ENCODE measurements at places on chromosomes 4 and X. TPM values are rescaled to one million over a fixed set of nuclear protein-coding genes. Genes with fewer than 3 reads are reported as not detected.

DNA sequence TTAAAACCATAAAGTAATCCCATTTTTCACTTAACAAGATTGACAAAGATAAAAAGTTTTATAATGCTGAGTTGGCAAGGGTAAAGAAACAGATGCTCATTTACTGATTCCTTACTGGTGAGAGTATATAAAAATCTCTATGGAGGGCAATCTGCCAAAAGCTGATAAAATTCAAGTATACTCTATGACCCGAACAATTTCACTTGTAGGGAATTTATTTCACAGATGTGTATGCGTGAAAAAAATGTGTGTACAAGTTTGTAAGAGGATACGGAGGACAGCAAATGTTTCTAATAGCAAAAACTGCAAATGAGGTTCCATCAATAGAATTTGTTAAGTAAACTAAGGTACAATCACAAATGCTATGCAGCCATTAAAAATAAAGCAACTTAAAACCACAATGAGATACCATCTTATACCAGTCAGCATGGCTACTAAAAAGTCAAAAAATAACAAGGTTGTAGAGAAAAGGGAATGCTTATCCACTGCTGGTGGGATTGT lies 23.4 kb downstream of the DHX15 start:
- peaks cover 40% of the 10 kb centered on the region for H3K4me1 ChIP-seq
- no peak overlapping the region for H3K4me3 ChIP-seq
- H3K27ac ChIP-seq, result no peak overlapping the region

GRCh38 chrX:97849951-97850350 lies 966.2 kb downstream of the RPA4 start:
- no peak overlapping the region for H3K4me3 ChIP-seq
- DNase-seq, result no peak
- H3K36me3 ChIP-seq, result no peaks in the 10 kb centered on the region
- no peaks in the 10 kb centered on the region for H3K4me1 ChIP-seq

GRCh38 chr4:168908851-168909273 lies 101.2 kb downstream of the CBR4 start:
- no peak overlapping the region for H3K27ac ChIP-seq
- no peak overlapping the region for H3K4me3 ChIP-seq
- no peaks in the 10 kb centered on the region for H3K27me3 ChIP-seq
- no peak for DNase-seq
- no peaks in the 10 kb centered on the region for H3K36me3 ChIP-seq
- H3K4me1 ChIP-seq, result no peaks in the 10 kb centered on the region

FMR1NB gene
- total RNA-seq, result not detected

All from naive thymus-derived CD8-positive, alpha-beta T cell (primary cell).